ENCODE measurements at places on chromosomes 11 and 22.

- no peak for DNase-seq
Observed at GRCh38 chr22:46578251-46578823, 40.9 kb upstream of the CELSR1 start.

DNA sequence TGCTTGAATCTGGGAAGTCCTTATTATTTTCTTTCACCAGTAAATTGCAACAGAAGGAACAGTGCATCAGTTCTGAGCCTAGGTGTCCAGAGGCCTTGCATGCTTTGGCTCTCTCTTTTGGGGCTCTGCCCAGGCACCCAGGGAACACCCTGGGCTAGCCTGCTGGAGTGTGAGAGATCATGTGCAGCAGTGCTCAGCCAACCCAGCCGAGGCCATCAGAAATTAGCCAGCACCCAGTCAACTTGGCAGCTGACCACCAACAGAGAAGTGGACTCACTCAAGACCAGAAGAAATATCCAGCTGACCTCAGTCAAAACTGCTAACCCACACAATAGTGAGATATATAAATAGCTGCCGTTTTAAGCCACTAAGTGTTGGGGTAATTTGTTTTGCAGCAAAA, 11.2 kb upstream of the P4HA3 start:
- no peak for DNase-seq

DNA sequence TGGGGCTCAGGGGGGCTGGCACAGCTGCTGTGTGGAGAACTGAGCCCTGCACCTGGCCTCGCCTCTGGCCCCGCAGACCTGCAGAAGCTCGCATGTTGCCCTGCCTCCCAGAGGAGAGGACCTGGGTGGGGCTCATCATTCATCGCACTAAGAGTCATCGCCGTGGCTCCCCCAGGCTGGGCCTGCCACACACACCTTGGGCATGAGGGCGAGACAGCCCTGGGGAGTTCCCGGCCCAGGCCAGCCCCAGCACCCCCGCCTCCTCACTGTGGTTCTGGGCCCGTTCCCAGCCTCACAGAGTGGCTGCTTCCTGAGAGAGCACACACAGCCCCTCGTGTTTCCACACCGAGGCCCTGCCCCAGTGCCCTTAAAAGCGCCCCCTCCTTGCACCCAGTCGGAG, 694.6 kb downstream of the TBC1D22A start:
- no peak for DNase-seq

GRCh38 chr22:27816552-27816951, 15.0 kb upstream of the MN1 start:
- DNase-seq = no peak

DNA sequence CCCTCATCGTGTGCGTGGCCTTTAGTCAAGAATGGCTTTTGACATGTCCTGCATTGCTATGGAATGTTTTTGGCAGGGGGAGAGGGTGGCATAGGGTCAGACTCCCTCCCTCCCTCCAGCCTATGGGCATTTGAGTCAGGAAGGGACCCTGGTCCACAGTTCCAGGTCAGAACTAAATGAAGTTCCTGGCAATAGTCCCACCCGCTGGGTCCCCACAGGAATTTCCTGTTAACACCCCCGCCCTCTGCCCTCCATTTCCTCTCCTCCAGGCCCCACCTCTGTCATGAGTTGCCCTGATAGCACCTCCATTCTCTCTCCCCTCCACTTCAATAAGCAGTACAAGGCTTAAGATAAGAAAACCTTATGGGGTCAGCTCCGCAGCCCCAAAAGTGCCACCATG, 40.8 kb upstream of the LMO2 start:
- DNase-seq = no peak

GRCh38 chr11:107198490-107199007, 180.3 kb upstream of the GUCY1A2 start:
- no peak for DNase-seq

DNA sequence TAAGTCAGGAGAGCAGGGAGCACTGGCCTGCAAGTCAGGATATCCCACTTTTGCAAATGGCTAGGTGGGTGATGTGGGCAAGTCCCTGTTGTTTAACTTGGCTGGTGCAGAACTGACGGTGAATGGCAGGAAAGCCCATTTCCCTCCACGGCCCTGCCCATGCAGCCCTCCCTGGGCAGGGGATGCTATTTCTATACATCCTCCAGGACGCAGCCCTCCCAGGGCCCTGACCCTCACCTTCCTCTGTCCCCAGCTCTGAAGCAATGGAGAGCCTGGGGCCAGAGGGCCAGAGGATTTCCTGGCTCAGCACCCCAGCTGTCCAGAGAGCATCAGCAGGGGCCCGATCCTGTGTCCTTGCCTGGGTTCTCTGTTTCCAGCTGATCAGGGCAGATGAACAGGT, 91.3 kb downstream of the TSPAN18 start:
- no peak for DNase-seq

GRCh38 chr22:23847991-23848864, 9.4 kb upstream of the DERL3 start:
- no peak for DNase-seq
